ENCODE measurements at places on chromosomes 5 and 9.

- peak; percentile 53 for DNase-seq
These were observed 6.2 kb upstream of the SPINK4 start for GRCh38 chr9:33233626-33234342.

GRCh38 chr9:124934290-124934689 is 6.6 kb downstream of the GOLGA1 start:
- DNase-seq, result peak; percentile 58

DNA sequence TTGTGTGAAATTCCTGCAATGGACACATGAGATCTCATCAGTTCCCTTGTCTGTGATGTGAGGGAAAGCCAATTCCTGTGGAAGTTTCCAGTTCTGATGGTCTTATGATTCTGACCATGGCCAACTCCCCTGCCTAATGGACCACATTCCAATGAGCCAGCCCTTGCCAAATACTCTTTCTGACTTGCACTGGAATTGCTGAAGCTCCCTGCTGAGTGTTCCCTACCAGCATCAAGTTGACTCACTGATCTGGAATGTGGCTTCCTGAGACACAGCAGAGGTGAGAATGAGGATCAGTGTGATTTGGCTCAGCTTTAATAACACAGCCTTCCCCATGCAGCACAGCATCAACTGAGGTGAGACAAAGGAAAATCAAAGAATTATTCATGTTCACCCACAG is 427.8 kb downstream of the KDM4C start:
- peak; percentile 77 for DNase-seq

DNA sequence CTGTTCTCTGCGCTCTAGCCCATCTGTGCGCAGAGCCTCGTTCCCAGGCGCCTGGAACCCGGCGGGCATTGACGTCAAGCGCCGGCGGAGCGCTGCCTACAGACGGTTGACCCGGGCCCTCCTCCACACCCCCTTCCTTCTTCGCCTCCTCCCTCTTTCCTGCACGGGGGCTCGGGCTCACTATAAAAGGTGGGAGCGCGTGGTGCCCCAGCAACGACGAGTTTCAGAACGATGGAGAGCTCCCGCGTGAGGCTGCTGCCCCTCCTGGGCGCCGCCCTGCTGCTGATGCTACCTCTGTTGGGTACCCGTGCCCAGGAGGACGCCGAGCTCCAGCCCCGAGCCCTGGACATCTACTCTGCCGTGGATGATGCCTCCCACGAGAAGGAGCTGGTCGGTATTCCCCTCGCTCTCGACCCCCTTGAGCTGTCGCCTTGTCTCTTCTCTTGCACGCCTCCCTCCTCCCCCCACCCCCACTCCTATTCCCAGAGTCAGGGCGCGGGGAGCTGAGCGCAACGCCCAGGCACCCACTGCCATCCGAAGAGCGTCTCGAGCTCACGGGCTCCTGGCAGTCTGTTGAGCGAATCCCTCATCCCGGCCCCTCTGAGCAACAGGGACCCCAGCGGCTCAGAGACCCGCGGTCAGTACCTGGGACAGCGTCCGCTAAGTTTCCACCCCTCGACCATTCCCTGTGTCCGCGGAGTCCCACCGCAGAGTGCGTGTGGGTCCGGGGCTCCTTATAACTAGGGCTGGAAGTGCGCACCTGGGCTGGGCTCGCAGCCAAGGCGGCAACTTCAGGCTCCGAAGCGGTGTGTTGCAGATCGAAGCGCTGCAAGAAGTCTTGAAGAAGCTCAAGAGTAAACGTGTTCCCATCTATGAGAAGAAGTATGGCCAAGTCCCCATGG is at the start of gene CARTPT:
Gene CARTPT (plus strand): TSS at position 213 of the 902 bp plus-strand sequence. CDS start 19 bp downstream, at position 232.
- no peak for DNase-seq

DNA sequence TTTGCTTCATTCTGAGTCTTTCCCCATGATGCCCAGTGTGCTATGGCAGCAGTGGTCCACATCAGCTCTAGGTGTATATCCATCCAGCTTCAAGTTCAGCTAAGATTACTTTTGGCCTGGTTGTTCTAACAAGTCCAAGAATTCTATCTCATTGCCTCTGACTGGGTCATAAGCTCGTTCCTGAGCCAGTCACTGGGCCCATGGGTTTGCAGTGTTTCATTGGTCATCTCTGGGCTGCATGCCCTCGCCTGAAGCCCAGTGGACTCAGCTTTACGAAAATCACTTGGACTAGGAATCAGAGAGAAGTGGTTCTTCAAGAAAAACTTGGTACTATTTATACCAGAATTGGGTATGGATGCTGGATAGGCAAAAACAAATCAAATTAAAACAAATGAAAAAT is 16.1 kb upstream of the ARHGAP26 start:
- DNase-seq, result no peak

DNA sequence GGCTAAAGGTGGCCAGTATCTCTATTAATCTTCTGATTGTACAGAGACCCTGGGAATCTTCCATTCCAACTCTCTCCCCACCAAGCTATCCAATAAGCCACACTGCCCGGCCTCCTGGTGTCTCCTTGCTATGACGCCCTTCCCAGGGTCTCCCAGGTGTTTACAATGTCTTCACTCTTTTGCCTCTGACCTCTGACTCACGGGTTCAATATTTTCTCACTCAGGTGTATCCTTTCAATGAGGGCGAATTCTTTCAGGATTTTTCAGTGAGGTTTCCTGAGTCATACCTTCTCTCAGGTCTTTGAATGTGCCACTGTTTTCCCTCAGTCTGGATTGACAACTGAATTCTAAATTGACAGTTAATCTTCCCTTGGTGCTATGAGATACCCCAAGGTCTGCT is 53.7 kb upstream of the IRX4 start:
- no peak for DNase-seq

- no peak for DNase-seq
These were observed 391.3 kb downstream of the GADD45G start for GRCh38 chr9:89996116-89996515.

DNA sequence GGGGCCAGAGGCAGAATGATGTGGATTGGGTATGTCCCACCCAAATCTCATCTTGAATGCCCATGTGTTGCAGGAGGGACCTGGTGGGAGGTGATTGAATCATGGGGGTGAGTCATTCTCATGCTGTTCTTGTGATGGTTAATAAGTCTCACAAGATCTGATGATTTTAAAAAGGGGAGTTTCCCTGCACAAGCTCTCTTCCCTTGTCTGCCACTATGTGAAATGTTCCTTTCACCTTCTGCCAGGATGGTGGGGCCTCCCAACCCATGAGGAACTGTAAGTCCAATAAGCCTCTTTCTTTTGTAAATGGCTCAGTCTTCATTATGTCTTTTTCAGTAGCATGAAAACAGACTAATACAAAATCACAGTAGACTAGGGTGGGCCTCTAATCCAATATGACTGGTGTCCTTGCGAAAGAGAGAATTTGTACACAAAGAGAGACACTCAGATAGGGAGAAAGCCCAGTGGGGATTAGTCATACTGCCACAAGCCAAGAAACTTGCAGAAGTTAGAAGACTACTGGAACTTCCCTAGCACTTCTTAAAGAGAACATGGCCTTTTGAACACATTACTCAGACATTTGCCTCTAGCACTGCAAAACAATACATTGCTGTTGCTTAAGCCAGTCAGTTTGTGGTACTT is 68.4 kb downstream of the ANXA1 start:
- DNase-seq, result peak; percentile 3

- no peak for DNase-seq
These were observed 112.9 kb downstream of the SH3TC2 start for GRCh38 chr5:148949841-148950470.

- no peak for DNase-seq
These were observed 109.7 kb upstream of the RETREG1 start for GRCh38 chr5:16726538-16726946.

DNA sequence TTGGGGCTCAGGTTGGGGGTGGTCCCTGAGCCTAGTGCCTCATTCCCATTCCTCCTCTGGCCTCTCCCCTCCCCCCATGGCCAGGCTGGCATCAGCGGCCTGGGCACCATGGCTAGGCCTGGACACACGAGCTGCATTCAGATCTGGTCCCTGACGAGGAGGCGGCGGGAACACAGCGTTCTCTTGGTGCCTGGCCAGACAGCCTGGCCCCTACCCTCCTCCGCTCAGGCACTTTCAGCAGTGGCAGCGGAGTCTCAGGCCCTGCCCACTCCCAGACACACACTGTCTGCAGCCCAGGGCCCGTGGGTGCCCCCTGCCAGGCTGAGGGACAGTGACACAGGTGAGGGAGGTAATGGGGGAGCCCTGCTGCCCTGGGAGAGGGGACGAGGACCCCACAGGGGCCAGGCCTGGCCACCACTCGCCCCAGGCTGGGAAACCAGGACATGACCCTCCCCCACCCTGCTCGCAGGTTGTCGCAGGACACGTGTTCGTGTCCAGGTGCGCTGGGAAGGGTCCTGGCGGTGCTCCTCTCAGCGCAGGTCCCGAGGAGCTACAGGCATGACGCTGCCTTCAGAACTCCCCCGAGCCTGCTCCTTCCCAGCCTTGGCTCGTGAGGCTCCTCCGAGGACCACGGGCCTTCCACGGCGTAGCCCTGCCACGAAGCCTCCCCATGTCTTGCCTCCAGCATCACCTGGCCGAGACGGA is 19.9 kb upstream of the UBAC1 start:
- no peak for DNase-seq

GRCh38 chr5:3217114-3217513 is 378.5 kb upstream of the IRX1 start:
- no peak for DNase-seq

GRCh38 chr9:120490888-120491595 is 88.9 kb downstream of the CDK5RAP2 start:
- no peak for DNase-seq

GRCh38 chr9:94002316-94003140 is 47.4 kb upstream of the BARX1 start:
- DNase-seq, result no peak

DNA sequence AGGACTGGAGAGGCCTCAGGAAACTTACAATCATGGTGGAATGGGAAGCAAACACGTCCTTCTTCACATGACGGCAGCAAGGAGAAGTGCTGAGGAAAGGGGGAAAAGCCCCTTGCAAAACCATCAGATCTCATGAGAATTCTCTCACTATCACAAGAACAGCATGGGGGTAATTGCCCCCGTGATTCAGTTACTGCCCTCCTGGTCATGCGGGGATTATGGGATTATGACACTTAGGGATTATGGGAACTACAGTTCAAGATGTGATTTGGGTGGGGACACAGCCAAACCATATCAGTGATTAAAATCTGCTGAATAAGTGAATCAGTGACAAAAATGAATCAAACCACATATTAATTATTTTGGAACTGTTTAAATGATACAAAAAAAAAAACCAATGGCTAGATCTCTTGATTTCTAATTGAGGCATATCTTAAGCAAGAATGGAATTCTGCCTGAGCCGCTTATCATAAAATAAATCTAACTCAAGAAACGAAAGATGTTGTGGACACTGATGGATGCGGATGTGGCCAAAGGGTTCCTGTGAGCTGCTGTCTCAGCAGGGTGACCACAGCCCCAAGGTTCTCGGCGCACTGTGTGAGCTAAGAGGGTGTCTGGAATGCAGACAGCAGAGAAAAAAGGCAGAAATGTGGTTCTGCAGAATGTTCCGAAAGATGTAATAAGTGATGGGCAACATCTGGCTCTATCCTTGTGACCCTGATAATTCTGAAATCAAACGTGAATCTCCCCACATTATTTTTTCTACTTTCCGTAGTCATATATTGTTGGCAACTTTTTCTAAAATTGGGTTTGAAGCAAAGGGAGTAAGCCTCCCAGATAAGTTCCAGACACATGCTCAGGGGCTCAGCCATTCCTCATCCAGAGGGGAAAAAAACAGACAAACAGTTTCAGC is 107.2 kb upstream of the ICE1 start:
- no peak for DNase-seq

GRCh38 chr5:136810261-136810801 is 445.0 kb upstream of the TRPC7 start:
- DNase-seq, result peak; percentile 53

DNA sequence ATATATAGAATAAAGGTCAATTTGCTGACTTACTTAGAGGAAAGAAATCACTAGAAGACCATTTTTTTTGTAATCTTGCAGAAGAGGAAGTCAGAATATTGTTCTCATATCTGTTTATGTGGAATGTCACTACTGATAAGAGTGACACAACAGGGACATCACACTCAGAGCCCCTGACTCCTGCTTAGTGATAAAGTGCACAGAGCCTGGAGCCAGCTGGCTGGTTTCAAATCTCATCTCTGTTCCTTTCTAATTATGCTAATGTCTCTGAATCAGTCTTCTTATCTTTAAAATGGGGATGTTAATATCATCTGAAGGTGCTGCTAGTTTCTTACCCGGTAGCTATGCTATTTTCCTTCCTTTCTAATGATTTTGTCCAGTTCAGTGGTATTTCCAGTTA is 58.6 kb upstream of the LIFR start:
- no peak for DNase-seq

DNA sequence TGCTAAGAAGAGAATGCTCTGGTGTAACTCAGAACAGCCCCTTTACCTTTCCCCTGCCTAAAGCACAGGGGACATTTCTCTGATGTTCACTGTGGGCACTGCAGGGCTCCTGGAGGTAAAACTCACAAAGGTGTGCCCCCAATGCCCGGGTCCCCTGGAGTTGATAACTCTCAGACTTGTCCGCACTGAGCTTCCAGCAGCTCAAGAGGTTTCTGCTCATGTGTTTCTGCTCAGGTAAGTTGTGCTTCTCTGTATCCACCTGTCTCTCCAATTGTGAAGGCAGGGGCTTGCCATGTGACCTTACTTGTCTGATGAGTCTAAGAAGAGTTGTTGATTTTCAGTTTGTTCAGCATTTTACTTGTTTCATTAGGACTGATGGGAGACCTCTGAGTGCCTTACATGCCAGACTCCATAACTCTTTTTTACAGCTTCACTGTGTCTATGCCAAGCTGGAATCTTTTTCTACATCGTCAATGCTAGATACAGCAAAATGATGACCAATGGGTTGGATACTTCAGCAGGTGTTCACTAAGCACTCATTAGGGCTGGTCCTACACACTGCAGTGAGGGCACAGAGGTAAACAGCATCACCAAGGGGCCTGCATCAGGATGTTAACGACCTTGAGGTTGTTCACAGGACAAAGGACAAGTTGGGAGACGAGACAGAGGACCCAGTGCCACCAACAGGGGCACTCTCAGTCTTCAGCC is 56.4 kb downstream of the MRPL36 start:
- no peak for DNase-seq

DNA sequence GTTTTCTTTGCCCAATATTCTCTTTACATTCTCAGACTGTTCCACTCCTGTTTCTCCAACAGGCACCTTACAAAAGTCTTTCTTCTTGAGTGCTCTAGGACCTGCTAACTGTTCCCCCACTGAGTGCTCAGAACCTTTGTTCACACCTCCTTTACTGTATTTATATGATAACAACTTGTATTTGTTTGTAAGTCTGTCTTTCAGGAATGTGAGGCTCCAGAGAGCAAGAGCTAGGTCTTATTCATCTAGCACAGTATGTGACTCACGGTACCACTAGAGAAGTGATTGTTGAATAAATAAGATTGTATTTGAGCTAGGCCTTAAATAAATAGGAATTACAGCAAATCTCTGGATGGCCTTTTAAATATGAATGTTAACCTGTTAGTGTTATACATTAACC is 42.5 kb upstream of the MYOT start:
- DNase-seq, result no peak
